ENCODE measurements at places on chromosomes 1 and 21.

DNA sequence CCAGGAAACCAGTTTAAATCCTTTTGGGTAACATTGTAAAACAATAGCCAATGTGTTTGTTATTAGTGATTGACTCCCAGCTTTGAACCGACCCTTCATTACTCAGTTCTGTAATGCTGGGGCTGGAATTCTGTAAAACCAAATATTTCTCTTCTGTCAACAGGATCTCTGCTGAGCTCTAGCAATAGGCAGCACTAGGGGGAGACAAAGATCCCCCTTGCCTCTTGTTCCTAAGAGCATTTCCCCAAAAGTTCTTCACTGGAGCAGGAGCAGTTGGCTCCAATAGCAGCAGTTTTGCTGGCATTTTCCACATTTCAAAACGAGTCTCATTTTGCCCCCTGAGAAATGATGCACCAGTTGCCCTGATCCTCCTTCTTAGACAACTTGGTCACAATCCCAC, 1671.1 kb downstream of the MRPL39 start:
- no peak for DNase-seq

DNA sequence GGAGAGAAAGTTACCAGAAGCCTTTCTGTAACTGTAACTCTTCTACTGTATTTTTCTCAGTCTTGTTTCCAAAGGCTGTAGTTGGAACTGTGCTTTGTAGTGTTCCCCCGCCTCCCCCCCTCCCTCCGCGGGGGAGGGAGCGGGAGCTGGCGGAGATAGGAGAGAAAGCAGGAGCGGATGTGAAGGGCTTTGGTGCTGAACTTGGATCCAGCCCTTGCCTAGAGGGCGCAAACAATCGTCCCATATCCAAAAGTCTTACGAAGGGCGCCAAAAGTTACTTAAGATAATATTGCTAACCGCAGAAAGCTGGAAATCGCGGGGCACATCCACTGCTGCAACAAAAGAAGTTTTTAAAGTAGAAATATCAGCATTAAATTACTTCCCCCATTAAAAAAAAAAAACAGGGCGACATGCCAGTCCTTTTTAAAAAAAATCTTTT, 2.4 kb upstream of the NFIA start:
- DNase-seq, result peak; percentile 61

- no peak for DNase-seq
Measured at GRCh38 chr1:116850436-116850835, 59.3 kb upstream of the PTGFRN start.

DNA sequence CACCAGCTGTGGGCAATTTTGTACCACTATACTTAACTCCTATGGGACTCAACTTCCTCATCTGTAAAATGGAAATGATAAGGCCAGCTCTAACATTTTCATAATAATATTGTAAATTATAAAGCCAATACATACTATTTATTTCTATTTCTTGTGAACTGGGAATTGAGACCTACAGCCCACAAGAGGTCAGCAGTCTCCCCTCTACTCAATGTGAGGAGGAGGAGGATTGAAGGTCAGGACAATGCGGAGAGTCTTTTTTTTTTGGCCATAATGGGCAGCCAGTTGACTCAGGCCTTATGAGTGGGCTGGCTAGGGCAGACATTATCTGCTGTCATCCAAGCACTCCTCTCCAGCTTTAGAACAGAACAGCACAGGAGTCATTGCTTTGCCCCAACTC, 90.5 kb downstream of the NUF2 start:
- DNase-seq, result no peak

GRCh38 chr1:43274125-43274803, 4.5 kb downstream of the TMEM125 start:
- no peak for DNase-seq

GRCh38 chr21:27513016-27513415, 546.1 kb upstream of the ADAMTS5 start:
- DNase-seq, result no peak

DNA sequence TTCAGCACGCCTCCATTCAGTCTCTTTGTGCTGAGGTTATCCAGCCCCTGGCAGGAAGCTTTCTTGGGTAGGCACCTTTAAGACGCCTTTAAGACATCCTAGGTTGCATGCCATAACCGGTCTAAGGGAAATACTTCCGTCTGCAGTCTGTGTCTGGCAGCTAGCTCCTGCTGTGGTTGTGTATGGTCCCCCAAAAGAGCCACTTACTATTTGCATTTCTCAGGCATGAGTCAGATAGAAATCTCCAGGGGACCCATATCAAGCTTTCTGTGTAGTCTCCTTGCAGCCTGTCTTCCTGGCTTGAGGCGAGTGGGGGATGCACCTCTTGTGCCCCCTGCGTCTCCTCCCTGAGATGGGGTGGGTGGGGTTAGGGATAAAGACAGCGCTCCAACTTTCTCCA, 10.0 kb upstream of the RYR2 start:
- no peak for DNase-seq

All from posterior cingulate gyrus (tissue), 11 donors.